Fibroblast of mammary gland (primary cell): ENCODE measurements at places on chromosomes 3 and 15.

DNA sequence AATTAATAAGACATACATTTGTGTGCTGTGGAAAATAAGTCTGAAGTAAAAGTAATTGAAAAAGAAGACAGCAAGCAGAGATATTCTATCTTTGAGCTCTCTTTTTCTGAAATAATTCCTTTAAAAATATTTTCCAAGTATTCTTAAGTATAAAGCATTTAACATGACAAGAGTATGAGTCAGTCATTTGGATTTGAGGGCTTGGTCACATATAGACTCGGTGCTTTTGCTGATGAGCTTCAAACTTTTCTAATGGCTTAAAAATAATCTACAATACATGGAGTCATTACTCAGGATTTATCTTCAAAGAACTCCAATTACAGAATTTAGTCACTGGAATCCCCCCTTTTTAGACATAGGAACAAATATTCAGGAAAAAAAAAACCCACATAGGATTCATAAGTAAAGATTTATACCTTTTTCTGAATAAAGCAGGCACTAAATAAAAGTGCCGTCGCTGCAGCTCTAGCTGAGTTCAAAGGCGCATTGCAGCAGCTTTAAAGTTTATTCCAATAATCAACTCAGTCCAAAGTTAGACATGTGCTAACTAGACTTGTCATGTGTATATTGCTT is 147.5 kb downstream of the CTNNB1 start:
- DNase-seq: peak; percentile 39

DNA sequence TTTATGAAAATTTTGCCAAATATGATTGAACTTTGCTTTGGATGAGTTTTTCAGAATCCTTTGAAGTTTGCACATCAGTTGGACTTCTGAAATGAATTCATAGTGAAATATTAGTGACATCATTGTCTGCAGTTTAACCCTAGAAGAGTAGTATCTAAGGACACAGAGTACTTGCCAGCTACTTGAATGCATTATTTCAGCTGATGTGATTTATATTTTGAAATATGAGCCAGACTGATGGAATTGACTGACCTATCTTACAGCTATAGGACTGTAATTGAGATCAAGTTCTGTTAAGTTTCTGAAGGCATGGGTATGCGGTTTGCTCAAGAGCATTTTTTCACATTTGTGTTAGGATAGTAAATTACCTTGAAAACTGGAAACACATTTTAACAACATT is 51.2 kb downstream of the LYSMD4 start:
- peak; percentile 8 for DNase-seq

DNA sequence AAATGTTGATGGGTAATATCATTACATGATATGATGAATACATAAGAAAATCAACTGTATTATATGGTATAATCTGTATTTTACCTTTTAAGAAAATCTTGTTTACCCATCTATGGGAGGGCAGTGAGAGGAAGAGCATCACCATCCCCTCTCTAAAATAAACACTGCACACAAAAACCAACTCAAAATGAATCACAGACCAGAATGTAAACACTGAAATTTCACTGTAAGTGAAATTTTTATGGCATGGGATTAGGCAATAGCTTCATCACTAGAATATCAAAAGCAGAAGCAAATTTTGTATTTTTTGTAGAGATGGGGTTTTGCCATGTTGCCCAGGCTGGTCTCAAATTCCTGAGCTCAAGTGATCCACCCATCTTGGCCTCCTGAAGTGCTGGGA is 26.2 kb downstream of the IFT80 start:
- DNase-seq: peak; percentile 78

GRCh38 chr3:67311440-67311839 is 313.3 kb downstream of the KBTBD8 start:
- no peak for DNase-seq
